Right cardiac atrium (tissue), 5 donors: ENCODE measurements at places on chromosomes 1 and 21. TPM values are rescaled to one million over a fixed set of nuclear protein-coding genes. Genes with fewer than 3 reads are reported as not detected.

The FALEC gene
- not detected for total RNA-seq

The CDK11A gene
- 23.2 TPM for total RNA-seq

GRCh38 chr1:196372896-196373536 is 235.2 kb downstream of the KCNT2 start:
- DNase-seq, result no peak

DNA sequence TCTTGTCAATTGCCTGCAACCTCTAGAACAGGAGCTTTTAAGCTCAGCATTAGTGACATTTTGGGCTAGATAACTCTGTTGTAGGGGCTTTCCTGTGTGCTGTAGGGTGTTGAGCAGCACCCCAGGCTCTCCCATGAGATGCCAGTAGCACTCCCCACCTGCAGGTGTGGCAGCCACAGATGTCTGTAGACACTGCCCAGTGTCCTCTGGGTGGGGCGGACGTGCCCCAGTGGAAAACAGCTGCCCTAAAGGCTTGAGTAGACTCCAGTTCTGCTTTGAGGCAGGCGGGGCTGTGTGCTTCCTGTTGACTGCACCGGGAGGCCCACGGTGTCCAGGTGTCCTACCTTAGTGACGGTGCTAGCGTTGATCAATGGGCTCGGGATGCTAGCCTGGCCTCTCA is 16.9 kb upstream of the PWP2 start:
- DNase-seq, result no peak

GRCh38 chr1:110074166-110074565 is 3.7 kb upstream of the ALX3 start:
- DNase-seq, result no peak

GRCh38 chr1:29655945-29656850 is 419.9 kb downstream of the PTPRU start:
- no peak for DNase-seq

DNA sequence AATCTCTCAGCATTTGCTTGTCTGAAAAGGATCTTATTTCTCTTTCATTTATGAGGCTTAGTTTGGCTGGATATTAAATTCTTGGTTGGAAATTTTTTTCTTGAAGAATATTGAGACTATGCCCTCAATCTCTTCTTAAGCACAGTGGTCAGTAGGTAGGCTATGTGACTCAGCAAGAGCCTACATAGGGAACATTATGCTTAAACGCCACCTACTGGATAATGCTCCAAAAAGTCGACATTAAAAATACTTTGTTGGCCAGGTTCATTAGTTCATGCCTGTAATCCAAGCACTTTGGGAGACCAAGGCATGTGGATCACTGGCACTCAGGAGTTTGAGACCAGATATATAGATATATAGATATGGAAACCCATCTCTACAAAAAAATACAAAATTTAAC is 678.0 kb upstream of the USP24 start:
- DNase-seq, result no peak

- DNase-seq, result no peak
Measured at GRCh38 chr1:90989990-90990389, 31.8 kb downstream of the ZNF644 start.

DNA sequence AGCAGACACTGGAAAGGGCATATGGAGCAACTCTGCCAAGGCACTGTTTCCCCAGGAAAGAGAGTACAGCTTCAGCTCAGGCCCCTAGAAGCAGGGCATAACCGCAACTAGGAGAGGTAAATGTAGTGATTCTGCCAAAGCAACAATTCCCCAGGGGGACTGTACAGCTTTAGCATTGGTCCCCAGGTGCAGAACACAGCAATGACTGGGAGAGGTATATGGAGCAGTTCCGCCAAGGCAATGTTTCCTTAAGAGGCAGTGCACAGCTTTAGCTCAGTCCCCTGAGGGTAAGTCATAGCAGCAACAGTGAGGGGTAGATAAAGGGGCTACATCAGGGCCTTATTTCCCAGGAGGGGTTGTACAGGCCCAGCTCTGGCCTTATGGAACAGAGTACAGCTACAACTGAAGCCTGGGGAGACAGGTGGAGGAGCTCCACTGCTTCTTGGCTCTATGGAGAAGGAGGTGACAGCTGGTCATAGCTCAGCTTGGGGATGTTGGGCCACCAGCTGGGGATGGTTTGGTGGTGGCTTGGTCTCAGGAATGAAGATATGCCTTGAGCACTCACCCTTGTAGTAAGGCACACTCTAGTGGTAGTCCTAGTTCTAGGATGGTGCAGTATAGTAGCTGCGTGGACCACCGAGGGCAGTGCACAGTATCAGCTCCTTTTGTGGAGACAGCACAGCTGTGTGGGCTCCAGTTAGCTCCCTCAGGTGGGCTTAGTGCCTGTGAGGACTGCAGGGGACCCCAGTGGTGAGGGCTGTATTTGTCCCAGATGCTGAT is 582.7 kb downstream of the PTPRC start:
- no peak for DNase-seq

- no peak for DNase-seq
Measured at GRCh38 chr1:24699628-24700027, 45.6 kb upstream of the CLIC4 start.

GRCh38 chr1:230158415-230159291 is 91.6 kb downstream of the GALNT2 start:
- DNase-seq, result no peak

- DNase-seq, result no peak
Measured at GRCh38 chr1:37484325-37485051, 10.1 kb downstream of the ZC3H12A start.

The DPT gene
- 151 TPM for total RNA-seq

The GFI1 gene
- total RNA-seq, result 0.45 TPM

DNA sequence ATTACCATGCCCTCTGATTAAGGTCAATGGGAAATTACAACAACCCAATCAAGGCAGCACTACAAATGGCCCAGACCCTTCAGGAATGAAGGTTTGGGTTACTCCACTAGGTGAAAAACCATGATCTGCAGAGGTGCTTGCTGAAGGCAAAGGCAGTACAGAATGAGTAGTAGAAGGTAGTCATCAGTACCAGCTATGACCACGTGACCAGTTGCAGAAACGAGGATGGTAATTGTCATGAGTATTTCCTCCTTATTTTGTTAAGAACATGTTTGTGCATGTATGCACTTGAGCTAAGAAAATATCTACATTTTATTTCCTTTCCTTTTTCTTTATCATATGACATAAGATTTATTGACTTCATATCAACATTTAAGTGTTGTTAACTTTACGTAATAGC is 607.1 kb downstream of the KCNT2 start:
- DNase-seq, result no peak

DNA sequence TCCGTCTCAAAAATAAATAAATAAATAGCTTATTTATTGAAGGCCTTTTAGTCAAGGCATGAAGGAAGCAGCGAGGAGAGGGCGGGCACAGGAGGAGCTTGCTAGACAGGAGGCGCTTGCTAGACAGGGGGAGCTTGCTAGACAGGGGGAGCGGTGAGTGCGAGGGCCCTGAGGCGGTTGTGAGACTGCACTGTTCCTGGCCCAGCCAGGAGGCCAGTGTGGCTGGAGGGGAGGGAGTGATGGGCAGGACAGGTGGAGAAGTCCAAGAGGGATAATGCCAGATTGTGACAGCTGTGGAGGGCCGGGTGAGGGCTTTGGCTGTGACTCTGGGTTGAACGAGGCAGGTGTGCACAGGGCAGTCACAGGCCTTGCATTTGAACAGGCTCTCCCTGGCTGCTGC is 18.2 kb downstream of the KIF17 start:
- DNase-seq, result no peak

DNA sequence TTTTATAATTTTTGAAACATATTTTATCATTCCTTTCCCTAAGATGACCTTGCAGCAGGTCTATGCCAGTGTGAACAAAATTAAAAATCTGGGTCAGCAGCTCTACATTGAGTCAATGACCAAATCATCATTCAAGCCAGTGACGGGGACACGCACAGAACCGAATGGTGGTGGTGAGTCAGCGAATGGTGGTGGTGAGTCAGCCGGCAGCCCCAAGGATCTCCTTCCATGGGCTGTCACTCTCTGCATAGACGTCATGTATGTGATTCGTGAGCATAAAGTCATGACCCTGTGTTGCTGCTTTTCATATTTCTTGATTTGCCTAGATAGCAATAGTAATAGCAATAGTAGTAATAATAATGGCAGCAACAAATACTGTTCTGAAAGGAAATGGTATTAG is 26.3 kb downstream of the PER3 start:
- DNase-seq, result no peak

The AZIN2 gene
- total RNA-seq, result 6.3 TPM

GRCh38 chr1:110538921-110539320 is 19.9 kb upstream of the KCNA10 start:
- DNase-seq, result no peak

The WNT4 gene
- 0.25 TPM for total RNA-seq

DNA sequence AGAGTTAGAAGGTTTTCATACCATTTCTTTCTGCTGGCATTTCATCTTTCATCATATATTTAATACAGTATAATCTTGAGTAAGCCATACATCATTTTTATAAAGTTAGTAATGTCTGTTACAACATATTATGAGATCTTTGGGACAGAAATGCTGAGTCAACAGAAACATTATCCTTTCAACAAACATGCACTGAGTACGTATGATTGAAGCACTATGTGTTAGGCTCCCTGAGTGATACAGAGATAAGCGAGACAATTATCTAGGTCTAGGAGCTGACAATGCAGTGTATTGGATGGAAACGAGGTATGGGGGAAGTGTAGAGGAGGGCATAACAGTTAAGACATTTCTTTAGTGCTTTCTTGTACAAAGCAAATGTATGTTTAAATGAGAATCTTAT is 19.7 kb upstream of the GPR52 start:
- no peak for DNase-seq

The MYBPH gene
- total RNA-seq, result not detected

The LORICRIN gene
- total RNA-seq, result not detected

DNA sequence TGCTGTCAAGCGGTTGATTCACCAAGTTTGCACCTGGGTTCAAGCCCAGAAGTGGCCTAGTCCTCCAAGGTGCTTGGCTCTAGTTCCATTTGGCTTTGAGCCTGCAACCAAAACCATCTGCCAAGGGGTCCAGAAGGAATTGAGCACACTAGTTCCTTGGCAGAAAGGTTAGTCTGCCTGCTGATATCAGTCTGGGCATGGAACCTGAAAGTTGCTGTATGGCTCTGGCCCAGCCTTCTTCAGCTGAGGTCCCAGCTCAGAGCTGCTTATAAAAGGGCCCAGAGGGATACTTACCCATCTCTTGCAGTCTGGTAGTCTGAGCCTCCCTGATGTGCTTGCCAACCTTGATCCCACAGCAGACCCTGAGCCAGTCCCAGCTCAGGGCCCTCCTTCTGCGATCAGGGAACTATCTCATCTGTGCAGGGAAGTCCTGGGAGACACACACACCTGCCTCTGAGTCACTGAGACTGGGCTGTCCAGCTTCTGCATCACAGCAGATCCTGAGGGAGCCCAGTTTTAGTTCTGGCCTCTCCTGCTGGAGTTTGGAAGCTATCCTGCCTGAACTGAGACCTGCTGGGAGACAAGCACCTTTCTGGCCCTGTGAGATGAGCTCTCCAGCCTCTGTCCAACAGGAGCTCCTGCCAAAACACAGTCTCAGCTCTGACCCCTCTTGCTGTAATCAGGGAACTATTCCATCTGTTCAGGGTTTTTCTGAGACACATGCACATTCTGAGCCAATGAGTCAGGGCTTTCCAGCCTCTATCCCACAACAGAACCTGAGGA is 75.8 kb downstream of the CTH start:
- no peak for DNase-seq

DNA sequence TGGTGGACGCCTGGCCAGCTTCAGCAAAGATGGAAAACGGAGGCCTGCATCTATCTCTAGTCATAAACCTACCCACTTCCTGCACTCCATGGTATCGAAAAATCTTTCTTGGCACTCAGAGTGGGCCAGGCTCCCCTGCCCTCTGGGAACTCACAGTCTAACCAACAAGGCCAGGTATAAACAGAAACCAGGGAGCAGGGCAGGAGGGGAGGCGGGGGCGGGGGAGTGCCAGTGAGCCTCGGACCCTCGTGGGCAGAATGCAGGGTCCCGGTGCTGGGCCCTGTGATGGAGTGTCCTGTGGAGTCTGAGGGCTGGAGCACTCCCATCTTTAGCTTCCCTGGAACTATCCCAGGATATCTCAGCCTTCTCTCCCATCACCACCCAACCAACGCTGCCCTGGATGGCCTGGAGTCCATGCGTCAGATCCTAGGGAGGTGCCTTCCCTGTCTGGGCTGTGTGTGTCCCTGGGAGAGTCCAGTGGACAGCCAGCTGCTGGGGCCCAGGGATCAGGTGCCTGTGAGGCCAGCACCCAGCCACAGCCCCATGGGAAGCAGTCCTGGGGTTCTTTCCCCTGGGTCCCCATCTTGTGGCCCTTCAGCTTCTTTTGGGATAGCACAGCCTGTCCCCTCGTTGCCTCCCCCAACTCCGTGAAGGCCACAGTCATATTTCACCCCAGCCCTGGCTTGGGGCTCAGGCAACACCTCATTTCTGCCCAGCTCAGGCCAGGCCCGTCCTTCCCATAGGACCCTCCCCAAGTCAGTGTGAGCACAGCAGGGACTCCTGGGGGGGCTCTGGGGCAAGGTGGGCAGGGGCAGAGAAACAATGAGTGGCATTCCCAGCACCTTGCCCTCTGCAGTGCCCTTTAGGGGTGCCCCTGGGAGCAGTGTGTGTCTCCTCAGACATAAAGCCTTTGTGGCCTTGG is 1.1 kb upstream of the EPS8L3 start:
- DNase-seq, result no peak

The CLCA4 gene
- total RNA-seq, result not detected
